Hippocampal formation (tissue), 2 donors: ENCODE measurements at places on chromosomes 16 and 17.

DNA sequence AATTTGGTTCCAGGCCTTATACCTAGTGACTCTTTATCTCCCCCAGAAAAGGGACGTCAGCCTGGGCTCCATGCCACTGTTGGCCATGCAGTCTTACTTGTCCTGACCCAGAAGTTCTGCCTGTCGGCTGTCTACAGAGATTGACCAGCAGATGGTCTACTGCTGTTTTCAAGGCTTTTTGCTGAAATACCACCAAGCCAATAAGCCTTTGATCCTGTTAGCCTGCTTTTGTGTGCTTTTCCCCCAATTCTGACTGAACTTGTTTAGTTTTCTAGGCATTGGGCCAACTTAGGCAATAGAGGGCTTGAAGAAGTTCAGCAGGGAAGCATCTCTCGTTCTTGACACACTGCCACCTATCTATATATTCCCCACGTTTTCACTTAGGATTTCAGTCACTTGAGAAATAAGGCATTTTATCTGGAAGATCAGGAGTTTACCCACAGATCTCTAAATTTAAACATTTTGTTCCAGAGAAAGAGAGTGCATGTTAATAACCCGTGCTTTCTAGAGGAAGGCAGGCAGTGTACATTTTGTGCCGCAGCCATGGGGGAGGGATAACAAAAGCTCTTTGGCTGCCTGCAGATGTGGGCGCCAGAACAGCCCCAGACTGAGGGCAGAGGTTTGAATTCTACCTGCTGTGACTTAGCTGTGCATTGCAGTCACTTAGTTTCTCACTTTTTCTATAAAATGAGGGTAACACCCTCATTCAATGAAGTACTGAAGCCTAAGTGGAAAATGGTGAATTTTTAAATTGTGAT lies 12.3 kb upstream of the CARMIL2 start:
- DNase-seq: no peak

GRCh38 chr16:66324815-66325515 lies 41.5 kb upstream of the CDH5 start:
- peak; percentile 63 for DNase-seq

DNA sequence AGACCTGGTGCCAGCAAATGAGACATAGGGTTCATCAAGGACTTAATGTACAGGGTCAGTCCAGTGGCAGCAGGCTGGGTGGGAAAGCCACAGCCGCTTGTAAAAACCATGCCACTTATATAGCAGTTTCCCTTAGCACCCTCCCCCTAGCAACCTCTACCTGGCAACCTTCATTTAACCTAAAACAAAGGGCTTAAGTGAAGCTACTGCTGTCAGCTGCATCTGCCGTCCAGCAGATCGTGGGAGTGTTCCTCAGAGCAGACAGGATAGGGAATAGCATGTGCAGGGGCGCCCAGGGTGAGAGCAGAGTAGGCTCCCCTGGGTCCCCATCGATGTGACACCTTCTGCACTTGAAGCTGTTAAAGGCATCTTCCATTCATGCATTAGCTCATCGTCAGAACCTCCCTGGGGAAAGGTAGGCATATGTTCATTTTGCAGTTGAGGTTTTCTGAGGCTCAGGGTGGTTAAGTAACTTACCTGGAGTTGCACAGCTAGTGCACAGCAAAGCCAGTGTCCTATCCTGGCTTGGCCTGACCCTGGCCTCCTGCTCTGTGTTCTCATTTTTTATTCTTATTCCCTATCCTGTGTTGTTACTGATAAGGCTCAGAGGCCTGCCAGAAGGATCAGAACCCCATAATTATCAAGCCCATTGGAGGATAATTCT lies 112.5 kb downstream of the SOCS1 start:
- no peak for DNase-seq

DNA sequence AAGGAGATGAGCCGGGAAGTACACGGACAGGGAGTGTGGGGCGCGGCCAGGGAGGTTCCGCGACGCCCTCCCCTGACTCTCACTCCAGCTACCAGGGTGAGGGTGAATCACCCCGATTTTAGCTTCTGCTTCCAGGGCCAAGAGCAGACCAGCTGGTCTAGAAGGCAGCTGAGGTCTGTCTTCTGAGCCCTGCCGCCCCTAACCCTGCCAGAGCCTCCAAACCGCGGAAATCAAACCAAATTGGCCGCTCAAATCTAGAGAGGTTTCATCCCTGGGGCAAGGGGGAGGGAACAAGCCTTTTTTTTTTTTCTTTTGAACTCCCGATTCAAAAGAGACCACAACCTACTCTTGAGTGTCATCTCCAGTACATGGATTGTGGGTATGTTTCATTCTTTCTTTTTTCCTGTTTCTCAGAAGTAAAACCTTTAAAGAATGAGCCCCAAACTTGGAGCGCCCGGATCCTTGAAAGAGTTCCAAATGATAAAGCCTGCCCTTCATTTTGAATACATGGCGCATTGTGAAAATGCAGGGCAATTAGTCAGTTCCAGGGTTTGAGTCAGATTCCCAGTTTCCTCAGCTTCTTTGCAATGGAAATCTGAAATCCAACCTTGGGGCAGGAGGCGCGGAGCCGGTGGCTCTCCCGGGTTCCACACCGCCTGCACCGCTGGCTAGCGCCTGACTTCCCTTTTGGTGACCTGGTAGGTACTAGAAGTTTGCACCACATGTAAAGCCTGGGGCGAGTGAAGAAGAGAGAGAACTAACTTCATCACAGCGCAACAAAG lies 16.5 kb upstream of the ZFHX3 start:
- no peak for DNase-seq

DNA sequence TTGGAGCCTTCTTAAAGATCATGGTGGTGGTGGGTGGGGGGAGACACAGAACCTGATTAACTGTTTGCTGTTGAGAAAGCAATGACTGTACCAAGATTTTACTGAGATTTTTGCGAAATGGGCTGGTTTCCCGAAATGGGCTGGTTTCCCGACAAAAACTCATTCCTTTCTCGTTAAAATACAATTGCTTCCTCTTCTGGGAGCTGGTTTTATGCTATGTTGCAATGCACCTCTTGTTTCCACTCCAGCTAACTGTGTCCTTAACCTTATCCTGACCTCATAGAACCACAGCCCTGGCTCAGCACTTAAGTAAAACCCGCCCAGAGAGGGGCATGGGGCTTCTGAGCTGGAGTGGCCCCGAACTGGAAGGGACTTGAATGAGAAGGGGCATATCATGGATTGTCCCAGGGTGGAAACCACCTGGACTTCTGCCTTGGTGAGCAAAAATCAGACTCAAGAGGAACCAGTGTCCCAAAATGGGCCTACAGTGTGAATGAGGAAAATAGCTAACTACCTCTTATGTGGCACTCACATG lies 20.9 kb downstream of the FAM20A start:
- DNase-seq: no peak
